ENCODE measurements at places on chromosomes 2 and 18.

- no peak for DNase-seq
Measured at GRCh38 chr2:218277921-218278320, 7.6 kb downstream of the PNKD start.

GRCh38 chr2:174924061-174924693, 81.0 kb downstream of the CHN1 start:
- no peak for DNase-seq

GRCh38 chr2:235263205-235264120, 230.4 kb upstream of the AGAP1 start:
- no peak for DNase-seq

- DNase-seq: no peak
Measured at GRCh38 chr2:60565472-60565871, 12.0 kb upstream of the BCL11A start.

- peak; percentile 36 for DNase-seq
Measured at GRCh38 chr2:83990636-83991035, 468.4 kb downstream of the SUCLG1 start.

- DNase-seq: no peak
Measured at GRCh38 chr18:79853303-79853992, 55.7 kb downstream of the KCNG2 start.

DNA sequence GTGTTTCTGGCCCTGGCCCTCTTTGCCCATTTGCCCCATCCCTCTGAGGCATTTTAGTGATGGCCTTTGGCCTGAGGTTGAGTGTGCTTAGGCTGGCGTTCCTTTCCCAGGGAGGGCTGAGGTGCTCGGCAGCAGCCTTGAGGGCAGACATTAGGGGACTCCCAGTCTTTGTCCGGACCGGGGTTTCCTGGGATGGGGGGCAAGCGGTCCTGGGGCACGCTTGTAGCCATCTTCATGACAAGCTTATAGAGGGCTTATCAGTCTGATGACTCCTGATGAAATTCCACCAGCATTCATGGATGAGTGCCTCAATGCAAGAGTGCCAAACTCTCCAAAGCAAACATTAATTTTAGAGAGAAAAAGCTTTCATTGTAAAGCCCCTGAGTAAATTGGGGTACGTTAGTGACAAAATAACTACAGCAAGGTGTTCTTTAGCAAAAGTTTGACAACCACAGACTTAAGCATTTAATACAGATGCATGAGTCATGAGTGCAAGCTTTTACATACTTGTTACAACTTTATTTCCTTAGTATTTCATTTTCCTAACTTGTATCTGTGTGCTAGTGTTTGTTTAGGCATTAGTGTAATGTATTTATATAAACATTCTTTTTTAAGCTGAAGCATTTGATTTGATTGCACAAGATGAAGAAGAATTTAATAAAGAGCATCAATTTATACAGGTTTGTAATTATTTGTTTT, 45.6 kb downstream of the CEP192 start:
- DNase-seq: no peak

GRCh38 chr18:25799231-25799630, 291.2 kb downstream of the SS18 start:
- no peak for DNase-seq
